ENCODE measurements at places on chromosomes 12 and 14.

DNA sequence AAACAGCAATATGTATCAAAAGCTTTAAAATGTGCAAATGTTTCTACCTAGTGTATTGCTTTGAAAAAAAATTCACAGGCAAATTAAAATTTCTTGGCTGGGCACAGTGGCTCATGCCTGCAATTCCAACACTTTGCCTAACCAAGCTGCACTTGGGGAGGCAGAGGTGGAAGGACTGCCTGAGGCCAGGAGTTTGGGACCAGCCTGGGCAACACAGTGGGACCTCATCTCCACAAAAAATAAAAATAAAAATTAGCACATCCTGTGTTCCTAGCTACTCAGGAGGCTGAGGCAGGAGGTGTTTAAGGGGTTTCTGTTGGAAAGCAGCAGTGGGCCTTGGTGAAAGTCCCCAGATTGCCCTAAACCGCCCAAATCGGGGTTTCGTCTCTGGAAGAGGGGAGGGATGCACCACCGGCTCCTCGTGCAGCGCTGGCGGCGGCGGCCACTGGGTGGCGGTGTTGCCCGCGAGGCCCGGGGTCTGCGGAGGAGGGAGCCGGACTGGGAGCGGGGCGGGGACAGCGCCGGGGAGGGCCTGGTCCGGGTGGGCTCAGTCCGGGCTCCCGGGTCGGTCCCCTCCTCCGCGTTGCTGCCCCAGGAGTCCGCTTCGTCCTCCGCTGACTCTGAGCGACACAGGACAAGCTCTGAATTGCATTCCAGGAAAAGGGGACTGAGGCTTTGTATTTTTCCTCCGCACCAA, 265.6 kb downstream of the AACS start:
- DNase-seq = no peak

GRCh38 chr14:101230161-101230850, 326.8 kb upstream of the RTL1 start:
- no peak for DNase-seq

- no peak for DNase-seq
Observed at GRCh38 chr12:8914716-8915526, 612 bp downstream of the PHC1 start.

DNA sequence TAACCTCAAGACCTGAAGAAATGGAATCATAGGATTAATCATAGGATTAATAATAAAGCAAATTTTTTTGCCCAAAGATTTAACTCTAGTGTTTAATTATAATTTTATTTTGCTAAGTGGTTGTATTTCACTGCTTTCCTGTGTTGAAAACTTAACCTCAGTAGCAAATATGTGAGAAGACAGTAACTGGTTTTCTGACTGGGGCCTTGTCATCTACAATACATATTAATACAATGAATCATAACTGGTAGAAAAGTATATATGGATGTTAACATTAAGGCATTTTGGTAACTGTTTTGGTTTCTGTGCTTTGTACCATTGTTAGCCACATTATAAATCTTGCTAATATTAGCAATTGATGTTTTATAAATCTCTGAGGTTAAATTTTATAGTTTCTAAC, 92.2 kb downstream of the ACSS3 start:
- no peak for DNase-seq

GRCh38 chr12:104682790-104683279, 226.1 kb downstream of the CHST11 start:
- no peak for DNase-seq

GRCh38 chr14:58751788-58752187, 114.0 kb downstream of the DACT1 start:
- DNase-seq = no peak

DNA sequence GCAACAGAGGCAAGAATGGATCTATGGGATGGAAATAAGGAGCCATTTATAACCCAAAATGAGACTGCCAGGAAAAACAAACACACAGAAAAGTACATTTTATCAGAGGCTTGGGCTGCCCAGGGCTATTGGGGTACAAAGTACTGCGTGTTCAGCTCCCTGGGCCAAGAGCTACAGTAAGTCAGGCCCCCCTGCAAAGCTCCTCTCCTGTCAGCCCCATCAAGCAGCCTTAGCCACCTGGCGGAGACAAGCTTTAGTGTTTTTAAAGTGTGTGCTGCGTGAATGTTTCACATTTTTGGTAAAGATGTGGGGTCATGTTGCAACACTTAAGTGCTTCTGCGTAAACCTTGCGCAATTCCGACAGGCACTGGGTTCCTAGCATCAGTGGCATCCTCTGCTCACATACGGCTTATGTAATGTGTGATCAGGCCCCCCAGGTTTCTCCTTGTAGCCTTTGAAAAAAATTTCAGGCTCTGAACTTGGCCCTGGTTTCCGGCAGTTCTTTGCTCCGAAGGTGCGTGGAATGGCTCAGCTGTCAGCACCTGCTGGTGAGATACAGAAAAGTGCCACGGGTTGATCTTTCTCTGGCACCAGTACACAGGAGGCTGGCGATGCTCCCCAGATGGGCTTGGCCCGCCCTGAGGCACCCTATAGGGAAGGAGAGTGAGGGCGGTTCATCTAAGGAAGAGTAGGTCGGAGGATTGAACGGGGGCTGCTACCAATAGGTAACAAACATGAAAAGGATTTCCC, 198.7 kb upstream of the EEA1 start:
- no peak for DNase-seq

- DNase-seq = no peak
Observed at GRCh38 chr12:123891516-123892179, 81.0 kb downstream of the CCDC92 start.

DNA sequence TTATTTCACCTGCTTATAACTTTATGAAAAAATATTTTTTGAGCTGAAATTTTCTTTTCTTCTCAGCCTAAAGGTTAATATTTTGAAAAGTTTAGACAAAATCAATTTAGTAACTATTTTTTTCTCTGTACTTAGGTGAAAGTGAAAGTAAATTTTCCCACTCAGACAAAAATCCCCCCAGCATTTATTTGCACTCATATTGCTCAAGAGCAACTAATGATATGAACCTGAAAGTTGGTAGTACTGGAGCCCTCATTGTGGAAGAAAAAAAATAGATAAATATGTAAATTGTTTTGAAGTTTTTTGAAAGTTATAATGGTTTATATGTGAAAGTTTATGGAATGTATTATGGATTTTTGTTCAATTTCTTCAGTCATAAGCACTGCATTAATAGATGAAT, 1005.9 kb upstream of the ATXN7L3B start:
- DNase-seq = no peak

DNA sequence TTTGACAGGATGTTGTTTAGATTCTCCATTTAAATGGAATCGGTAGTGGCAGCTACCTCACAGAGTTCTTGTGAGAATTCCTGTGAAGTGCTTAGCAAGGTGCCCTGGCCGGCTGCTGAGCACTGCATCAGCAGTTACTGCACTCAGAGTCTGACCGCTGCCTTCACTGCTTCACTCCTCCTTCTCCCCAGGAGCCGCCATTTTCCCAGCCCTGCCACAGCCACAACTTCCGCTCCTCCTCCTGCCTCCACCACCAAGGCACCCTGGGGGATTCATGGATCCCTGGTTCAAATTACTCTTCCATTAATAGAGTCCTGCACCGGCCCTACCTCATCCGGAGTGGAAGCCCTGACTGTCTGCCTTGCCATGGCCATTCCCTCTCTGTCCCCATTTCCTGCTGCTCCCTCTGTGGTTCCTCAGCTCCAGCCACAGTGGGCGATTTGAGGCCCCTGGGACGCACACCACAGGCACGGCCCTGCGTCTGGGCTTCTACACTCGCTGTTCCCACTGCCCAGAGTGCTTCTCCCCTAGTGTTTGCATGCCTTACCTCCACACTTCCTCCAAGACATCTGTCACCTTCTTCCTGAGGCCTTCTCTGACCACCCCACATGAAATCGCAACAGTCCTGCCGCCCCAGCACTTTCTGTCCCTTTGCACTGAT, 210.3 kb downstream of the IPO8 start:
- no peak for DNase-seq

DNA sequence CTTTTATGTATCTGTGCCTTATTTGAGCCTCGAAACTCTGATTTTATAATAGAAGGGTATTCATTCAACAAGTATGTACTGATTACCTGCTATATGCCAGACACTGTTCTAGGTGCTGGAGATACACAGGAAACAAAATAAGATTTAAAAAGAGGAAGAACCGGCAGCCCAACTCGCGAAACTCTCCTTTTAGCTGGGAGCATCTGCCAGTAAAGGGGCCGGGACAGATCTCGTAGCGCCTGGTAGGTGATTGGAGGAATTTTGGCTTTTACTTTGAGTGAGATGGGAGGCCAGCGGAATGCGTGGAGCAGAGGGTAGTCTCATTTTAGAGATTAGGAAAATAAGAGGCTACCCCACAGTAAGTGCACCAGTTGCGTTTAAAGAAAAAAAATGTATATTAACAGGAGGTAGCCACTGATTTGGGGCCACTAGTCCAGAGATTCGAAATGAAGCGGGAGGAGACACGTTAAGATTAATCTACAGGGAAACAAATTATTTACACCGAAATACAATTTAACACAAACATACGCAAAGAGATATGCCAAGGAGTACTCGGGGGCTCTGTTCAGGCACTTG, 520 bp upstream of the MON2 start:
- no peak for DNase-seq

GRCh38 chr14:102373110-102373509, 10.4 kb downstream of the TECPR2 start:
- no peak for DNase-seq
